ENCODE measurements at places on chromosomes 11 and 22. TPM values are rescaled to one million over a fixed set of nuclear protein-coding genes. Genes with fewer than 3 reads are reported as not detected.

Gene CDC42BPG
- not detected for polyA plus RNA-seq

- H3K4me3 ChIP-seq: no peak overlapping the region
- DNase-seq: no peak
- H3K36me3 ChIP-seq: no peaks in the 10 kb centered on the region
- H3K27me3 ChIP-seq: no peaks in the 10 kb centered on the region
- no peak overlapping the region for H3K27ac ChIP-seq
- H3K4me1 ChIP-seq: no peaks in the 10 kb centered on the region
These were observed 52.7 kb downstream of the PAK1 start for GRCh38 chr11:77421041-77421723.

GRCh38 chr22:26483043-26483438 lies 542 bp downstream of the HPS4 start:
- H3K36me3 ChIP-seq: peaks cover 3% of the 10 kb centered on the region
- DNase-seq: no peak
- no peaks in the 10 kb centered on the region for H3K27me3 ChIP-seq
- H3K4me3 ChIP-seq: peak overlapping the region; percentile 97
- H3K4me1 ChIP-seq: peaks cover 64% of the 10 kb centered on the region

DNA sequence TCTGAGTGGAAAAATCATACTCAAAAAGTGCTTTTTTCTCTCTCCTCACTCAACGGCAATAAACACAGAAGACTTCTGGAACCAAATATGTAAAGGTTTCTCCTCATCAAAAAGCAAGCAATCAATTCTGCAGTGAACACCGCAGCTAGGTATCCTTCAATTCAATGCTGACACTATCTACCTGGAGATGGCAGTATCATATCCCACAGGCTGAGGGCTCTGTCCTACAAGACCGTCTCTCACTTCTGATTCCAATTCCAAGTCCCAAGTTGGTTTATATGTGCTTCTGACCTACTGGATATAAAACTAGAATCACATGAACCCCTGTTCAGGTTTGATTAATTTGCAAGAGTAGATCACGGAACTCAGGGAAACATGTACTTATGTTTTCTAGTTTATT lies 59.7 kb upstream of the LUZP2 start:
- H3K36me3 ChIP-seq: no peaks in the 10 kb centered on the region
- no peak overlapping the region for H3K27ac ChIP-seq
- no peak overlapping the region for H3K4me3 ChIP-seq
- H3K4me1 ChIP-seq: no peaks in the 10 kb centered on the region

DNA sequence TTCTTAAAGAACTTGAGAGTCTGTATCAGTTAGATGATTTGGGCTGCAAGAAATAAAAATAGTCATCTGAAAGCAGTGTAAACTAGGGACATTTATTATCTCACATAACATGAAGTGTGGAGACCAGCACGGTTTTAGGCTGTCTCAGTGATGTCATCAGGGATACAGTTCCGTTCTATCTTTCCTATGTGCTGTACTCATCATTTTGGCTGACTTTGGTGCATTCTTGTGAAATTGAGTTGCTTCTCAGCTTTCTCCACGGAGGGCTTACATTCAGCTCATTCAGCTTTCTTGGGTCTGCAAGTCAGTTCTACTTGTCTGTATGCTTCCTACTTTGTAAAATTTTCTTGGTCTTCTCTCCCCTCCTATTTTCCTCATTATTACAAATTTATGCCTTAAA lies 51.8 kb upstream of the LIN7C start:
- H3K4me1 ChIP-seq: no peaks in the 10 kb centered on the region
- H3K36me3 ChIP-seq: no peaks in the 10 kb centered on the region
- no peak for DNase-seq
- H3K4me3 ChIP-seq: no peak overlapping the region
- H3K27me3 ChIP-seq: no peaks in the 10 kb centered on the region

Gene INSC
- polyA plus RNA-seq: not detected
